ENCODE measurements at places on chromosomes 4 and X.

- no peaks in the 10 kb centered on the region for H3K4me1 ChIP-seq
- no peak overlapping the region for H3K27ac ChIP-seq
- no peak overlapping the region for H3K4me3 ChIP-seq
These were observed 240.0 kb upstream of the RPS6KA3 start for GRCh38 chrX:20506739-20507138.

- no peaks in the 10 kb centered on the region for H3K36me3 ChIP-seq
- no peaks in the 10 kb centered on the region for H3K4me1 ChIP-seq
- H3K27ac ChIP-seq, result no peak overlapping the region
- no peak overlapping the region for H3K4me3 ChIP-seq
These were observed 37.9 kb downstream of the RAP2C start for GRCh38 chrX:132181364-132181763.

GRCh38 chr4:15084780-15085179, 82.5 kb downstream of the CPEB2 start:
- H3K4me3 ChIP-seq, result no peak overlapping the region
- H3K27me3 ChIP-seq, result no peaks in the 10 kb centered on the region
- H3K27ac ChIP-seq, result no peak overlapping the region
- H3K36me3 ChIP-seq, result no peaks in the 10 kb centered on the region
- H3K4me1 ChIP-seq, result no peaks in the 10 kb centered on the region

GRCh38 chr4:176475067-176475466, 155.3 kb downstream of the SPCS3 start:
- H3K4me3 ChIP-seq, result no peak overlapping the region
- no peak overlapping the region for H3K27ac ChIP-seq
- no peaks in the 10 kb centered on the region for H3K4me1 ChIP-seq
- DNase-seq, result no peak
- H3K36me3 ChIP-seq, result no peaks in the 10 kb centered on the region

DNA sequence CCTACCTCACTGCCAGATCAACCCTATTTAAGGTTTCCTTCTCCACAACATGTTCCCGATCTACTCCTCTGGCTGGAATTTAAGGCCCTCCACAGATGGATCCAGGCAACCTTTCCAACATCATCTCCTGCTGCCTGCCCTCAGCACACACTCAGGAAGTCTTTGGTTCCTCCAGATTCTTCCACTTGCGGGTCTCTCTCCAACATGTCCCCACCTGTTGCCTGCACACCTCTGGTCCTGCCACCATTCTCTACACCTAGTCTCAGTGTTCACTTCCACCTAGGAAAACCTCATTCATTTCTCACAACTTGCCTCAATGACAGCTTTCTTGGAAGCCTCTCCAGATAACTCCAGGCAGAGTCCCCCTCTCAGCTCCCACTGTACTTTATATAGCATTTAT, 80.1 kb downstream of the RTL5 start:
- DNase-seq, result no peak
- no peaks in the 10 kb centered on the region for H3K4me1 ChIP-seq
- H3K27me3 ChIP-seq, result no peaks in the 10 kb centered on the region
- H3K27ac ChIP-seq, result no peak overlapping the region
- no peak overlapping the region for H3K4me3 ChIP-seq
